ENCODE measurements at places on chromosomes 7 and 10.

GRCh38 chr7:73437621-73438416 lies 4.2 kb downstream of the FZD9 start:
- DNase-seq = no peak

- no peak for DNase-seq
These were observed 49.4 kb downstream of the RBM33 start for GRCh38 chr7:155693826-155694225.

- DNase-seq = no peak
These were observed 369.2 kb upstream of the MGMT start for GRCh38 chr10:129097776-129098330.

- DNase-seq = no peak
These were observed 61.2 kb upstream of the LRRN3 start for GRCh38 chr7:111029574-111030251.

- no peak for DNase-seq
These were observed 1.6 kb downstream of the PDGFA start for GRCh38 chr7:517774-518629.

DNA sequence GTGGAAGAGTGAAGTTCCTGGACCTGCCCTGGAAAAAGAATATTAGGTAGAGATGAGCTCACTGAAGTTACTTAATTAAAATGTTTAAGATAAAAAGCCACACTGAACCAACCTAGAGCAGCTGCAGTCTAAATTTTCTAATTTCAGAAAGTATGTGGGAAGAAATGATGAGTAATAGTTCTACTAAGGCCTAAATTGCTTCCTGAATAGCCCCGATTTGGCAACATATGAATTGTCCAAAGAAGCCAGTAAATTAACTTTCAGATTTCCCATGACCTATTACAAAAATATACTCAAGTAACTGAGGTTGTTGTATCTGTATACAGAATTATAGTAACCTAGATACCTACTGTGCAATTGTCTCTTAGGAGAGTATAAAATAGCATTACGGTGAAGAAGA lies 312.6 kb downstream of the IPMK start:
- DNase-seq = no peak

Measured in activated CD8-positive, alpha-beta memory T cell treated with anti-CD3 and anti-CD28 coated beads for 1 hour (primary cell).